AG09319 (cell line): ENCODE measurements at places on chromosomes 11 and 22.

DNA sequence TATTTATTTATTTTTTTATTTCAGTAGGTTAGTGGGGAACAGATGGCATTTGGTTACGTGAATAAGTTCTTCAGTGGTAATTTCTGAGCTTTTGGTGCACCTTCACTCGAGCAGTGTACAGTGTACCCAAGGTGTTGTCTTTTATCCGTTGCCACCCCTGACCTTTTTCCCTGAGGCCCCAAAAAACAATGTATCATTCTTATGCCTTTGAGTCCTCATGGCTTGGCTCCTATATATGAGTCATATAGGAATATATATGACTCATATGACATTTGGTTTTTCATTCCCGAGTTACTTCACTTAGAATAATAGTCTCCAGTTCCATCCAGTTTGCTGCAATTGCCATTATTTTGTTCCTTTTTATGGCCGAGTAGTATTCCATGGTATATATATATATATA is 763.9 kb downstream of the NTM start:
- DNase-seq: no peak

- no peak for DNase-seq
These were observed 21.7 kb downstream of the KCNJ1 start for GRCh38 chr11:128845334-128845780.

DNA sequence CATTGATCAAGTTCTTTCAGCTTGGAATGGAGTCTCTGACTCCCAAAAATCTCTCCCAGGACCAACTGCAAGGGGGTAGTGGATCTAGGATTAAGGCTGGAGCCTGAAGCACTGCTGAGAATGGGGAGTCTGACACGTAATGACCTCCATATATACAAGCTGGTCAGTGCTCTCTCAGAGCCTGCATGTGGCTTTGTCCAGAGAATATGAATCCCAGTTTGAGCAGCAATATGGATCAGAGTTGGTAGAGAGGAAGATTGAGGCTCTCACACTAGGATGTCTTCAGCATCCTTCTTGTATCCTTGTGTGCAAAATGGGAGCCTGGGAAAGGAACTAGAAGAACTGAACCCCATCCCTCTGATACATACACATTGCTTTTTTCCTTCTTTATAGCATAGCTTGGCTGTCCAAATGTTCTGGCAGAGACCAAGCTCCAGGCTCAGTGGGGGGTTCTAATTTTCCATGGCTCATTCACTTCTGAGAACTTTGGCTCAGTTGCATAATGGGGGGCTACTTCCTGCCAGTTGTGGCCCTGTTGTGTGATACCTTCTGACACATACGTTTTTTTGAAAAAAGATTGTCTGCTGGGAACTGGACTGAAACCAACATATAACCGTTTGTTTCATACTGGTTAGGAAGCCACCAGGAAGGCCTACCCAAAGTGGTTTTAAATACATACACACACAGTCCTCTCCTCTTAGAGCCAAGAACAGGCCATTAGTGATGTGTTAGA is 138.2 kb downstream of the ETS1 start:
- no peak for DNase-seq

GRCh38 chr11:128757235-128757711 is 63.4 kb downstream of the FLI1 start:
- no peak for DNase-seq

GRCh38 chr11:2537896-2538724 is 93.3 kb downstream of the KCNQ1 start:
- DNase-seq: no peak
